ENCODE measurements at places on chromosomes 4 and X.

DNA sequence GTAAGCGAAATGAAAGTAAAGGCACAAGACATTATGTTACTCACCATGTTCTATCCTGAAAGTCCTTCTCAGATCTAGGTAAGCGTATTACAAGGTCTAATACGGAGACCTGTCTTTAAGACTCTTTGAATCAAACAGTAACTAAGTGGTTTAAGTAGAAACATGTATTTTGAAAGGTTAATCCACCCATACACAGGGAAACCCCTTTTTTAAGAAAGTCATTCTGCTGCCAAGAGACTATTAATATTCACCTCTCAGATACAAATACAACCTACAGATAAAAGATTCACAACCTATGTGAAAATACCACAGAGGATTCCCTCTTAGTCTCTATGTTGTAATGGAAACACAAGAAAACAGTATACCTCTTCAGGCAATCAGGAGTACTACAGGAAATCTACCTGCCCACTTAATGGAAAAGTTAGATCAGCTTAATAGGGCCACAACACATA is 63.2 kb upstream of the TNIP3 start:
- DNase-seq: no peak

GRCh38 chr4:77006753-77007353 is 57.3 kb downstream of the SEPTIN11 start:
- no peak for DNase-seq

GRCh38 chrX:149916745-149917392 is 12.5 kb upstream of the HSFX4 start:
- no peak for DNase-seq

GRCh38 chr4:41696763-41697162 is 51.8 kb downstream of the PHOX2B start:
- no peak for DNase-seq

GRCh38 chr4:182578402-182578801 is 335.2 kb downstream of the TENM3 start:
- no peak for DNase-seq

- DNase-seq: no peak
Observed at GRCh38 chr4:102642631-102643298, 118.0 kb downstream of the MANBA start.

DNA sequence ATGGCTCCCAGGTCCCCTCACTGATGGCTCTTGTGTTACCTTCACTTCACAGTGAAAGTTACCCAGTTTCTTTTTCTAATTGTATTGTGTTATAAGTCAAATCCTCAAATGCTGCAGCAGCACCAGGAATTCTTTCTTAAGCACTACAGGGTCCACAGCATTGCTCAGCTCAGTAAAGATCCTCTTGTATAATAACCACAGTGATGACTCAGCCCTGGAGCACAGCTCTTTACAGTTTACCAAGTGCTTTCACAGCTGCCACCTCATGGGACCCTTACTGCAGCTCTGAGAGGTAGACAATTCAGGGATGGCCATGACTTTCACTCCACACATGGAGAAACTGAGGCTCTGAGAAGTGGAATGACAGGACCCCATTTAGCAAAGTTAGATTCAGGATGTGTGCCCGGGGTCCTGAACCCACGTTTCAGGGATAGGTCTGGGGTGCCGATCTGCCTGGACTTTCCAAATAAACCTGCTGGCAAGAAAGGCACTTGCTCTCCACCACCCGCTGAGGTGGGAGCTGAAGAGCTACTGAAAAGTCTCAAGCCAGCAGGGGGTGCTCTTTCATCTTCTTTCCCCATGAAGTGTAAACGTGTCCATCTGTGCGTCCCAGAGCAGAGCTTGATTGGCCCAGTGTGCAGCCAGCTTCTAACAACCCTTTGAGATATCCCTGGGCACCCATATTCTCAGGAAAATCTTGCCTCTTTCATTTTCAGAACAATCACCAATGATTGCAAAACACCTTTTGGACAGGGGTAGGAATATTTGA is 35.7 kb upstream of the GABRQ start:
- DNase-seq: no peak

DNA sequence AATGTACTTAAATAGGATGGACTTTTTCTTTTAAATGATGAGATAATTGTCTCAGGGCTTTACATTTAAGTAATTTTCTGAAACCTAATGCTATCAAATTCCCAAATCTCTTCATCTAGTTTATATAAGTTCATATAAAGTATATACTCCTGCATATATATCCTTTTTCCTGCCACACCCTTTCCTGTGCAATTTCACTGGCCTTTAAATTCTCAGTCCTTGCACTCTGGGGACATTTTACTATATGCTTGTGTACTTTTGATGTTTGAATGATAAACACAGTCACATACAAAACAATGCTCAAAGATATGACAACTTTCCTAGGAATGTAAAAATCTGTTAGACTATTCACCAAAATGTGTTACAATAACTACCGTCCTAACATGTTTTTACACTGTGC is 60.1 kb downstream of the NDST4 start:
- DNase-seq: no peak

DNA sequence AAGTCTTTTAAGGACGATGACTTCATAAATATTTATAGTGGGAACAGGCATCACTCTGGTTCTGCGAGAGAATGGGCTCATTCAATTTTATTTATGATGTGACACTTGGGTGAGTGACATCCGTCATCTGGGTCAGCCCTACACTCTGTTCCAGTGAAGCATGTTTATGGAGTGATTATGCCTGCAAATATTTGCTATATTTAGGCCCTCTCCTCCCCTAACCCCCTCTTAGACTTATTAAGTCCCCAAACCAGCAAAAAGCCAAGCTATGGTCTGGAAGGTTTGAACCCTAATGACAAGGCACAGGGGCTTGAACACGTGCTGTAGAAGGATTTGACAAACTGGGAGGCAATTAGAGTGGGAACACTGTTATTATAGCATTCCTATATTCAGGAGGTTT is 55.9 kb downstream of the C4orf51 start:
- no peak for DNase-seq

- no peak for DNase-seq
Observed at GRCh38 chr4:186644737-186645261, 78.9 kb downstream of the FAT1 start.

DNA sequence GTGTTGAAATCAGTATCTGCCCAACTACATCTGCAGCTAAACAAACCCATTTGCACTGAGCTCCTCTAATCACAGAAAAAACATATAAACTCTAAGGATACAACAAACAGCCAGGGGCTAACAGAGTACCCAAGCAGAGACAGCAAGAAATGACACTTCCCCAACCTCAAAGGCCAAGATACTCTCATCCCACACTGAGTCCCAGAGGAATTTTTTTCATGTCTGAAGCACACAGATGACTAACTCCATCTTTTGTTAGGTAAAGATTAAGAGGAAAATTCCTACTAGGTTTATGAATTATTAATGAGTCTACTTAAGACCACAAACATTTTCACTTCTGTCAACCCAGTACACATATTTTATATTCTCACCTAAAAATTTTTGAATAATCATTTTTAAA is 31.6 kb downstream of the SEPSECS start:
- DNase-seq: peak; percentile 10

- DNase-seq: peak; percentile 88
Observed at GRCh38 chrX:109732807-109733612, at the start of gene ACSL4. Gene ACSL4, minus strand, starts transcription at chrX:109733257. Its CDS starts 49,894 bp downstream, at chrX:109683363.

DNA sequence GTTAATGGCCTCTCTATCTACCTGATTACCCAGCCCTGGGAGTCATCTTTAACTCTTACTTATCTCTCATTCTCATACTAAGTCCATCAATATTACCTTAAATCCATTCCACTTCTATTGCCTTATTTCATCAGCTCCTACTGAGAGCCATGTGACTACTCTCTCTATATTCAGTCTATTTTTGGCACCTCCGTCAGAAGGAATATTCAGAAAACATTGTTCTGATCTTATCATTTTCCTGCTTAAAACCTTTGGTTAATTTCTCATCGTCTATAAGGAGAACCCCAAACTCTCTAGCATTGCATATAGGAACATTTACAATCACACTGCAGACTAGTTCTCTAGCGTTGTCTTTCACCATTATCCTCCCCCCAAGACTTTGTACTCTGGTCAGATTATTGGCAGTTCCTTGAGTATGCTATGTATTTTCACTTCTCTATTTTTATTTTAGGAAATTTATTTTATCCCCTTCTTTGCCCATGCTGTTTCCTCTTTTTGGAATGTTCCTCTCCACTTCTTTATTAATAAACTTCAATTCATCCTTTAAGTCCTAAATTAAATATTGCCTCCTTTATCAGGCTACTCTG is 13.7 kb upstream of the AMMECR1 start:
- no peak for DNase-seq

DNA sequence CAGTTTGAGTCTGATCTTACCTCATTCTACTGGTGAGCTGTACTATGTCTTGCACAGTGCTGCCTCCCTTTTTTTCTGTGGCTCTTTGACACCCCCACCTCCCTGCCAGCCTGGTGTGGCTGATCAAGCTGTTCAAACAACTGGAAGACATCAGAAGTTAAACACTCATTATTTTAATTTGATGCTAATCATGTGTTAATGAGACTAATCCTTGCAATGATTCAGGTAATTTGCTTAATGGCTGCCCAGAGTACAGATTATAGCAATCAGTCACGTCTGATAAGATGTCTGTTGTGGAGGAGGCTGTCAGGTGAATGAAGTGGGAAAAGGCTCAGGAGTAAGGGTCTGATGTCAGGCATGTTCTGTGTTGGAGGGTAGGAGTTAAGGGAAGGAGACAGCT is 87.4 kb upstream of the GK2 start:
- peak; percentile 46 for DNase-seq

GRCh38 chr4:16218950-16219349 is 7.3 kb downstream of the TAPT1 start:
- DNase-seq: no peak

GRCh38 chrX:48071064-48071985 is at the start of gene ZNF630:
Gene ZNF630, minus strand, starts transcription at chrX:48071640. Its CDS starts 4,754 bp downstream, at chrX:48066886.
- DNase-seq: peak; percentile 84

GRCh38 chr4:94523617-94524016 is 71.9 kb downstream of the PDLIM5 start:
- DNase-seq: no peak

DNA sequence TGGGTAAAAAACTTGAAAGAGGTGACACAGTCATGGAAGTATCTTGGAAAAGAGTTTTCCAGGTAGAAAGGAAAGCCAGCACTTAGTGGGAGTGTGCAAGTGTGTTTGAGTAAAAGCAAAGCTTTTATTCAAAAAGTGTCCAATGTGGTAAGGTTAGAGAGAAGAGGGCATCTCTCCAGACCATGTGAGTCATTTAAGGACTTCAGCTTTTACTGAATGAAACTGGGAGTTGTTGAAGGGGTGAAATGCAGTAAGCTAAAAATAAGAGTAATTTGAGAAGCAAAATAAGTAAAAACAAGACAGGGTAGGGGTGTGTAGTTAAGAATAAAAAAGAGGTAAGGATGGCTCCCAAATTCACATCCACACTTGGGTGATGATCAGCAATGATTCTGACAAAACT is 238.9 kb downstream of the SLC7A11 start:
- DNase-seq: no peak

GRCh38 chr4:155676430-155676825 is 9.8 kb downstream of the GUCY1A1 start:
- no peak for DNase-seq

GRCh38 chr4:108181704-108182103 is 13.0 kb upstream of the LEF1 start:
- DNase-seq: peak; percentile 22

DNA sequence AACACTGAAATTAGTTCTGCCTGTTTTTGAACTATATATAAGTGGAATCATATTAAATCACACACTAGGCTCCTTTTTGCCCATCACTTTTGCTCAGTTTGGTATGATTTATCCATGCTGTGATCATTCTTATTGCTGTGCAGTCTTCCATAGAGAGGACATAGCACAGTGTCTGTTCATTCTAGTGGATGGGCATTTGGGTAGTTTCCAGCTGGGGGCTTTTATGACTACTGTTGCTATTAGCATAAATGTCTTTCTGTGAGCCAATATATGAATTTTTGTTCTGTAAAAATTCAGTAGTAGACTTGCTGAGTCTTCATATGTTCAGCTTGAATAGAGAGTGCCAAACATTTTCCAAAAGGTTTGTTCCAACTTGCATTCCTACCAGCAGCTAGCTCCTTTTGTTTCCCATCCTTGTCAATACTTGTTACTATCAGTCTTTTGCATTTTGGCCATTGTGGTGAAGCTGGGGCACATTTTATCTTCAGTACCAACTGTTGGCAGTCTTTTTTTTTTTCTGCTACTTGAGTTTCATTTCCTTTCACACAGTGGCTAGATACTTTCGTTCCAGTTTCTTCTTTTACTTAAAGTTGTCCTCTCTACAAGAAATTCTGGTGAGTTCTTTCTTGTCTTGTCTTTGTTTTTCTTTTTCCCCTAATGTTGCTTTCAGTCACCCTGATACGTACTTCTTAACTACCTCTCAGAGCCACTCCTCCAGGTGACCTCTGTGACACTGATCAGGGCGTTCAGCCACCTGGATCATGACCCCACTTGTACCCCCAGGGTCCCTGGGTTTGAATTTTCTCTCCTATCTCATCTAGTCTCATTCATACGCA is 87.0 kb downstream of the ANXA3 start:
- no peak for DNase-seq

GRCh38 chr4:147160908-147161513 is 215.3 kb upstream of the TTC29 start:
- DNase-seq: peak; percentile 2

DNA sequence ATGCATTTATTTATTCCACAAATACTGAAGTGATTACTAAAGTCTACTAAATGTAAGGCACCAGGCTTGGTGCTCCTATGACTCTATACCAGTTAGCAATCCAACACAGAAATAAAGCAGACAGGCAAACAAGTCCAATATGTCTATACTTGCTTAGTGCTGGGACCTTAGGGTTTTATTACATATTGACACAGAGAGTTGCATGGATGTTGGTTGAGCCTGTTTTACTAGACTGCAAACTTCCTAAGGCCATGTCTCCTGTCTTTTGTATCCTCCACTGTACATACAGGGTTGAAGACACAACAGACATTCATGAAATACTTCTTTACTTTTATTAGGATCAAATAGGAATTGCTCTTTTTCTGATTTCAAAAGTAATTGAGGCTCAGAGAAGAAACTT is 69.0 kb downstream of the LNX1 start:
- no peak for DNase-seq

- DNase-seq: no peak
Observed at GRCh38 chr4:151866592-151866918, 105.7 kb upstream of the GATB start.

GRCh38 chrX:87409113-87409841 is 108.3 kb upstream of the KLHL4 start:
- DNase-seq: no peak

GRCh38 chr4:16270454-16271328 is 44.4 kb upstream of the TAPT1 start:
- DNase-seq: no peak

GRCh38 chrX:101029665-101030064 is 22.2 kb downstream of the TRMT2B start:
- no peak for DNase-seq

All from NCI-H1417 (cell line).